ENCODE measurements at places on chromosomes 3 and 15. TPM values are rescaled to one million over a fixed set of nuclear protein-coding genes. Genes with fewer than 3 reads are reported as not detected.

GRCh38 chr3:98809557-98809956, 46.4 kb downstream of the ST3GAL6 start:
- DNase-seq: no peak

DNA sequence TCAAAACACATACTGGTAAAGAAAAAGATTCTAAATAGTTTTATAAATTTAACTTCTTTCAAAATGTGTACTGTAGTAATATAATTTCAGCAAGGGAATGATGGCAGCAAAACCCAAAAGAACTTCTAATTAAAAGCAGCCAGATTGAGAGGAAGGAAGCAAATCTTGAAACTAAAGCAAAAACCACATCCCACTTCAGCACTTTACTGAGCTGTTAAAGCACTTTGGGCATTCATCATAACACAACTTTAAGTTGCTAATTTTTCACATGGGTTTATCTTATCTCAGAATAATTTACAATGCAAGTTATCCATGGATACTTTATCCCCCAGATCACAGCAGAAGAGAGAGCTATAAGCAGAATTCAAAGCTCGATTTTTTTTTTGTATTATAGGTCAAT, 6.0 kb downstream of the RFC4 start:
- DNase-seq: no peak

- no peak for DNase-seq
Observed at GRCh38 chr15:28943146-28943545, 57.4 kb downstream of the APBA2 start.

DNA sequence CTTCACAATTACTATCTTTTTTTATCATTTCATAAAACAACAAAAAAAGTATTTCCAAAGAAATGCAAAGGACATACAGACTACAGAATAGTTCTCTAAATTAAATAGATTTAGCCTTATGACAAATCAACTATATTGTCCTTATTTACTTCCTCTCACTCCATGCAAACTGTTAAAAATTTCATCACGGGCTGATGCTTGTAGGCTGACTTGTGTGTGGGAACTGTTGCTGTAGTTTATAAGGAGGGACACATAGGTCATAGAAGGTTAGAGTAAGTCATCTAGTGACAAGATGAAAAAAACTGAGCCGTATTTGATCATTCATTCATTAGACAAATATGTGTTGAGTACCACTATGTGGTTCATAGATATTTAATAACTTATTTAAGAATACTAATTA, 232.5 kb upstream of the TBL1XR1 start:
- DNase-seq: no peak

DNA sequence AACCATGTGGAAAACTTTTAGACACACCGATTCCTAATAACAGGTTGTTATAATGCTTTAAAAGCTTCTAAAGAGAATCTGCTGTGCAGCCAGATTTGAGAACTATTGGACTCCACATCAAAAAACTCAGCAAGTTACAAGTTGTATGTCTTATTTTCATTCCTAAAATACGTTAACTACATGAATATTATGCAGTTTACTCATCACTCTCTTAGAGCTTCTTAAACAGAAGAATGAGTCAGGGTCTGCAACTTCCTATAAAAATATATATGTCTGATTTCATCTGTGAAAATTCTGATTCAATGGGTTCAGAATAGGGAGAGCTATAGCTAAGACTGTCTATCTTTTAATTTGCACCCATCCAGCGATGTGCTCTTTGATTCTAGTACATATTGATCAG, 244.2 kb upstream of the EPHA3 start:
- no peak for DNase-seq

GRCh38 chr3:52856666-52857065, 21.8 kb upstream of the MUSTN1 start:
- DNase-seq: no peak

DNA sequence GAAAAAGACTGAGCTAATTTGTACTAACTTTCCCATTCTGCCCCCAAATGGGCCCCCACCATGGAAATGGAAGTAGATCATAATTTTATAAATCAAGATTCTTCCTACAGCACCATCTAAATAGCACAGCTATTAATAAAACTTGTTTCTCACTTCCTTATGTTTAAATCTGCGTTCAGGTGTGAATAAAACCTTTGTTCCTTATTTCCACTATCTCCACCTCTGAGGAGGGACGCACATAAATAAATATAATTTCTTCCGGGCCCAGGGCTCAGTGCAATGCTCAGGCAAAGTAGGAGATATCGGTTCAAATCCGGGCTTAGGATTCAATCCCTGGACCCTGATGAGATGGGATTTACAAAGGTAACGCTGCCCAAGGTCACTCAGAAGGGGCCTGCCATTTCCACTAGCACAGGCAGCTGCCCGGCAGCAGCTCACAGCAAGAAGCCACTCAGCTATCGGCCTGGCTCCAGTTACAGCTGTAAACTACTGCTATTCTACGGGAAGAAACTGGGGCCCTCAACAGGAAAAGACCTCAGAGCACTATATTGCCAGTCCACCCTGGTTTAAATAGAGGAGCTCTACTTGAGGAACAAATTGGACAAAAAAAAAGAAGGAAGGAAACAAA, 52.5 kb downstream of the FOXP1 start:
- DNase-seq: no peak

- no peak for DNase-seq
Observed at GRCh38 chr3:46997453-46998091, 18.1 kb downstream of the NBEAL2 start.

GRCh38 chr15:100999369-100999768, 80.2 kb downstream of the LRRK1 start:
- no peak for DNase-seq

LNP1 gene
- total RNA-seq: 1.6 TPM

ZNF662 gene
- total RNA-seq: 4.8 TPM

ARGFX gene
- total RNA-seq: not detected

ROBO2 gene
- 1.1 TPM for total RNA-seq

IGSF11 gene
- 1.0 TPM for total RNA-seq

GOLGA6B gene
- total RNA-seq: not detected

TM4SF1 gene
- 895 TPM for total RNA-seq

FETUB gene
- not detected for total RNA-seq

TGM5 gene
- 5.0 TPM for total RNA-seq

SMAD6 gene
- 15.6 TPM for total RNA-seq

WDR93 gene
- 0.36 TPM for total RNA-seq

HTR3E gene
- not detected for total RNA-seq

RLBP1 gene
- total RNA-seq: not detected

MINAR1 gene
- total RNA-seq: 0.24 TPM

RBMS3 gene
- total RNA-seq: 61.5 TPM

Data from omental fat pad (tissue), 4 donors.